ENCODE measurements at places on chromosomes 4 and X.

GRCh38 chr4:33626221-33626620, 2618.1 kb downstream of the ARAP2 start:
- no peak for DNase-seq

DNA sequence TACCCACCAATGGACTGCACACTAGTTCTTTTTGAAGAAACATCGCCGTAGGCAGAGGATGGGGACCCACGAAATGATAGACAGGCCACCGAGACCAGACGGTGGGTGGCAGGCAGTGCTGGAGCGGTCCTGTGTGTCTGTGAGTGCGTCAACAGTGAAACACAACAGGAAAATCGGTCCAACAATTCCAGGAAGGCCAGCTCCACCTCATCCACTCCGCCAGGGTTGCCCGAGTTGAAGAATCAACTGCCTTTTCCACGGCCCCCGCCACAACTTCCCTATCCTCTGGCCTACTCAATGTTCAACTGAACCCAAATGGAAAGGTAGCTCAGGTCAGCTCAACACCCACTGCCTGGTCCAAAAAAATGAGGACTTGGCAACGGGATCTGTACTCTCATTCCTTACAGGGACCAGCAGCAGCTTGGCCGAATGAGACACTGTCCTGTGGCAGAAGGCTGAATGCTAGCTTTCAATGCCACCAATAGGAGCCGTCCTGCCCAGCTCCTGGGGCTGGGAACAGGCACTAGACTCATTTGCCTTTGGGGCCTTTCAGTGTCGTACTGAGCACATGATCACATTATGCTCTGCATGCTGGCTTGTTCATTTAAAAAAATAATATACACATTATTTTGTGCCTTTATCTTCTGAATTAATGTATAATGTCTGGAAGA, 43.5 kb downstream of the MID1 start:
- DNase-seq, result no peak

DNA sequence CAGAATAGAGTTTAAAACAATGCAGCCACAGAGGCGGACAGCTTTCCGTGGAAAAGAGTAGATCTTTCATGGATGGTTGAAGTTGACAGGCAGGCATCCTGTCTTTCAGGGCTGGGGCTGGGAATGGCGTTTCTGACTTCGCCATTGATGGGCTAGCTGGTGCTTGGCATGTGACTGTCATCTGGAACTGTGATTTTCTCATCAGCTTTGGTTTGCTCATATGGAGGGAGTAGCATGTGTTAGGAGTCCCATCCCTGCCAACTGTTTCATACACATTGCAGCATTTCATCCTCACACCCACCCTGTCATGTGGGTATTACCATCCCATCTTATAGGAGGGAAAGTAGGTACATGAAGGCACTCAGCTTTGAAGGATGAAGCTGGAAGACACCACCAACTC, 49.2 kb upstream of the STX18 start:
- no peak for DNase-seq

DNA sequence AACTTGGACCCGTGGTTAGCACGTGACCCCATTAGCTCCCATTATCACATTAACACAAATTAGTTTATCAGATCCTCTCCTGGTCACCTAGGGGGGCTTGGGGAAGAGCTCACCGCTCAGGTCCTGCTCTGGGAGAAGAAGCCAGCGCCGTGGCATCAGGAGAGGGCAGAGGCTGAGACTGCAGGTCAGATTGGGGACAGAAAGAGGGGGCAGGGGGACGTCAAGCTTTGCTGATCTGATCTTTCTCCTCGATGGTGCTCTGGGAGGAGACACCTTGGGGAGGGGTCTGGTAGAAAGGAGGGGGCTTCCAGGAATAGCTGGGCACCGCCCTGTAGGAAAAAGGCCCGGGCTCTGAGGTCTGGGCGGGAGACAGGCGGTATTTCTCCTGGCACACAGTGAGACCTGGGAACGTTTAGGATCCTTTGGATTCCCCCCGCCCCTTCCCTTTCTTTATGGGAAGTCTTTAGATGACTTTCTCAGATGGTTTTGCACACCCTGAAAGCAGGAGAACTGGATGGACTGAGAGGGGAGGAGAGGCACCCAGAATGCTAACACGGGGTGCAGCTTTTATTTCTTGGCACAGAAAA, 9.1 kb upstream of the ELF4 start:
- DNase-seq, result no peak

DNA sequence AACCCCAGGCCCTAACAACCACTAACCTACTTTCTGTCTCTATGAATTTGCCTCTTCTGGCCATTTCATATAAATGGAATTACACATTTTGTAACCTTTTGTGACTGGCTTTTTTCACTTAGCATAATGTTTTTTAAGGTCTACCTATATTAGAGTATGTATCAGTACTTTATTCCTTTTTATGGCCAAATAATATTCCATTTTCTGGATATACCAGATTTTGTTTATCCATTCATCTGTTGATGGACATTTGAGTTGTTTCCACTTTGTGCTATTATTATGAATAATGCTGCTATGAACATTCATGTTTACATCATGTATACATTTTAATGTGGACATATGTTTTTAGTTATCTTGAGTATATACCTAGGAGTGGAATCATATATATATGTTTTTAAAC, 35.5 kb downstream of the REPS2 start:
- DNase-seq, result no peak

DNA sequence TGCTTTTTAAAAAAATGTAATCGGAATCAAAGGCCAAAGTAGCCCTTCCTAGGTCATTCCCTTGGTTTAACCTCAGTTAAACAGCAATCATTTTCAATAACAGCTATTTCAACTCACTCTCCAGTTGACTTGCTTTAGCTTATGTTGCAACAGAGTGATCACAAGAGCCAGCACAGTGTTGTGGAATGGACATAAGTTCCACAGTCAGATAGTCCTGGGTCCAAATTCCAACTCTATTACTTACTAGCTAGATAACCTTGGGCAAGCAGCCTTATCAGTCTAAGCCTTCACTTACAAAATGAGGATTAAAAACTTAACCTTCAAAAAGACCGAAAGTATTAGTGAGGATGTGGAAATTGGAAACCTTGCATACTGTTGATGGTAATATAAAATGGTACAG, 9.2 kb upstream of the GPC3 start:
- no peak for DNase-seq

- no peak for DNase-seq
Observed at GRCh38 chr4:1972414-1972813, 36.4 kb downstream of the NELFA start.

GRCh38 chr4:57249083-57249482, 138.9 kb upstream of the IGFBP7 start:
- no peak for DNase-seq

GRCh38 chr4:141802333-141802732, 165.9 kb downstream of the IL15 start:
- DNase-seq, result no peak

- no peak for DNase-seq
Observed at GRCh38 chrX:11039926-11040325, 71.2 kb upstream of the HCCS start.

DNA sequence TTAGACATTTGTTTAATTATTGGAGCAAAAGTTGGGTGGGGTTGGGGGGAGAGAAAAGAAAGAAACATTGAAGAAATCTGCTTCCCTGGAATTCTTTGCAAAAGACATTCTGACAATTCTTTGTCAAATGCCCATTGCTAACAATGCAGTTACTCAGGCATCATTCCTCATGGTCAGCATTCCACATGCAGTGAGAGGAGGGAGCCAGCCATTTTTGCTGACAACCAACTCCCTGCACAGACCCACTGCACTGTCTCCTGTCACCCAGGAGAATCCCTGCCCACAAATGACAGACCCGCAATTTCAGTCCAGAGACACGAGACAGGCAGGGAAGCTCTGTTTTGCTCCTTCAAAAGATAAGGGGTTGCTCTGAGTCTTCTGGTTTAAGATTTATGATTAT, 985.1 kb upstream of the SLIT2 start:
- DNase-seq, result no peak

DNA sequence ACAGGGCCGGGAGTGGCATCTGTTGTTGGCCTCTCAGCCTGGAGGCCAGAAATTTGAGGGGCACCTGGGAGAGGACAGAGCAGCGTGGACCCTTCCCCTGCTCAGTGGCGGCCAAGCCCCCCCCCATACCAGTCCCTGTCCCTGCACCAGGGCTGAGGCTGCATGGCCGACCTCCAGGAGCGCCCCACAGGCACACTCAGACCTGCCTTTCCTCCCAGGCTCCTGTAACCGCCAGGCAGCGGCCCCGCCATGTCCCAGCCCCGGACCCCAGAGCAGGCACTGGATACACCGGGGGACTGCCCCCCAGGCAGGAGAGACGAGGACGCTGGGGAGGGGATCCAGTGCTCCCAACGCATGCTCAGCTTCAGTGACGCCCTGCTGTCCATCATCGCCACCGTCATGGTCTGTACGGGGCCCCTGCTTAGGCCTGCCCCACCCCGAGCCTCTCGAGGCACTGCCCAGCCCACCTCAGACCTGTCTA, 15.3 kb downstream of the TMEM175 start:
- no peak for DNase-seq

DNA sequence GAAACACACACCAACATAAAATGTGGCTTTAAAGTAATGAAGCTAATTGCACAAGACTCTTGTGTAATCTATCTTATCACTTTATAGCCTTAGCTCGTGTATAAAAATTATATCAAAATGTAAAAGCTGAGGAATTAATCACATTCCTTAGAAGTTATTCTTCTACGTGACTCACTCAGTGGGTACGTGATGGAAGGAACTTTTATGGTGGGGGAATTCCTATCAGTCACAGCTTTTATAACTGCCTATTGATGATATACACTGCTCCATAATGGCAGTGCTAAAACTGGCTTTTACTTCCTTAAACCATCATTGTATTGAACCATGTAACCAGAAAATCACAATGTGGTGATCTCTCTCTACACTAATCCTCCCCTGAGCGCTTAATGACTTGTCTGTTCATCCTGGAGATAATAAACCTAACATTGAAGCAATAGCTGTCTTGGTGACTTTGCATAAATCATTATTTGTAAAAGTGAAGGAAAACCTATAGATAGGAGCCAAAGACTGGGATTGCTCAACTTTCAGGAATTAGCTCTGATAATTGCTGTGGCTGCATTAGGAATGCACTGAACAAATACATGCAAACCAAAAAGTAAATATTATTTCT, 276.7 kb downstream of the GBA3 start:
- no peak for DNase-seq

DNA sequence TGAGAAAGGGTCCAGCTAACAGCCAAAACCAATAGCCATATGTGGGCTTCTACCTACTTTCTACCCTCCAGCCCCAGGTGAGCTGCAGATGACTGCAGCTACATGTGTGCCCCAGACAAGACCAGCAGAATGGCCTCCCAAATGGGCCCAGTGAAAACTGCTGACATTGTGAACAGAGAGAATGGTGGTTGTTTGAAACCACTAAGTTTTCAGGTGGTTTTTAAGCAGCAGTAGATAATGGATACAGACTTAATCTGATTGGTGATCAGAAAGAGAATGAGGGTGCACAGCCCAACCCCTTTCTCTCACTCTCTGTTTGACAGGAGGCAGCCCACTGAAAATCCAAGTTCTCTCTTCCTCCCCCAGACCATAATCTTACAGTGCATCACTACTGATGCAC, 42.5 kb upstream of the BBS12 start:
- no peak for DNase-seq

- DNase-seq, result no peak
Observed at GRCh38 chr4:45370408-45370807, 644.1 kb upstream of the GNPDA2 start.

DNA sequence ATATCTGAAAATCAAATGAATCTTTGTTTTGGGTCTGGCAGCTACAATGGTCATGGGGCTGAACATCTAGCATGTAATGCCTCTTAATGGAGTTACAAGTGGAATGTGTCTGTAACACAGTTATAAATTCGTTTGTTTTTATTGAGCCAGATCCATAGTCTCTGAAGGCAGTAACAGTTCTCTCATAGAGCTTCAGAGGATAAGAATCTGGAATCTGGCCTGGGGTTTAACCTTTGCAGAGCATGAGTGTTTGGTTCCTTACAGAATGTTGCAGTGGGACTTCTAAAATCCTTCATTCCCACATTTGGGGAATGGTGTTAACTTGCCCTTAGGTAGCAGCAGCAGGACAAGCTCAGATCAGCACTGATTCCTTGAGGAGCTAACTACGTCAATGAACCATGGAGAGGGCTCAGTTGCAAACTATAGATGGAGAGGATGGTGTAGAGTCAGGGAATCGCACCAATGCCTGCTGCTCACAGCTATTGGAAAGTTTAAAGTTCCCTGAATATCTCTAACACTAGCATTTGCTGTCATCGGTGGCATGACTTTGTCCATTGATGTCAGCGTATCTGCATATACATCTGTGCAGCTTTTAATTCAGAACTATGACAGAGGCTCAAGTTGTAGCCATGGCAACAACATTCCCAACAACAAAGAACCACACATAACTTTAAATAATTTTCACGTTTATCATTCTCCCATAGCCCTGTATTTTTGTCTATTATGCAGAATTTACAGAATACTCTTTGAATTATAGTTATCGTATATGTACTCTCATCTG, 72.2 kb downstream of the RASGEF1B start:
- DNase-seq, result no peak

DNA sequence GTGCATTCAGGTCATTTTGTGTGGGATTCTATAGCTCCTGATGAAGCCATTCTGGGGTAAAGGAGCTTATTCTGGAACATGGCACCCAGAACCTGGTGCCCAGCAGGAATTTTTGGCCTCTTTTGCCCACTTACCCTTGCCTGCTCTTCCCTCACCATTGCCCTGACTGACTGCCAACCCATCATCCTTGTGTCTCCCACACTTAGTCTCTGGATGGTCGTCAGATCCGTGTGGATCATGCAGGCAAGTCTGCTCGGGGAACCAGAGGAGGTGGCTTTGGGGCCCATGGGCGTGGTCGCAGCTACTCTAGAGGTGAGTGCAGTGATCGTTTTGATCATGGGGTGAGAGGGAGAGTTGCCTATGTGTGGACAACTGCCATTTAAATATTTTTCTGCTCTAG, 1.8 kb downstream of the RBM3 start:
- DNase-seq, result no peak

DNA sequence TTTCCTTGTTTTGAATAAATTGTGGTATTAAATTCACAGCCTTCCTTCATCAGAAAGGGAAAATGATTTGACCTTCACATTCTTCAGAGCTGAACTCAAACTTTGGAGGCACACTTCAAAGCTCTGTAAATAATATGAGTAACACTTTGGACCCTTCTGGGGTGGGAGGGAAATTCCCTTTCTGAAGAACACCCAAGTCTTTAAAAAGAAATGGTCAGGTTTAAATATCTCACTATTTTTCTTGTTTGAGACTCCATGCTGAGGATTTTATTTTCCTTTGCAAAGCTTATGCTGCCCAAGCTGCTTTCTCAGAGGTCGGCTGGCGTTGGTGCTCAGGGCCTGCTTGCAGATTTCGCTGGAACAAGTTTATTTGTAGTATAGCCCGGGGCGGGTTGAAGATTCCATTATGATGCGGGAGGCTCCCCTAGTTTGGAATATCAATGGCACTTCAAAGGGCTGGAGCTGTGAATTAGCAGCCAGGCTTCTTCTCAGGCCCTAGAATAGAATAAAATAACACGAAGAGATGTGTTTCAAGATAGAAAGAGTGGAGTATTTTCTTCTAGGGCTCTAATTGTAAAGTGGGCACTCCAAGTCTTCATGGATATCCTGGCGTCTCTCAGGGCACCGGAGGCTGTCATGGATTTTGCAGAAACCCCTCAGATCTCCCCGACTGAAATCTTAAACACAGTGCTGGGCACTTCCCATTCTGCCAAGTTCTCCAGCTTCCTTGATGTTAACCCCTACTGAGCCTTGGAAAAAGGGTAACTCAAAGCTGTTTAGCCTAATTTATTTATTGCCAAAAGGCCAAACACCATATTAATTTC, 315.6 kb downstream of the GPAT3 start:
- DNase-seq, result no peak
